ENCODE measurements at places on chromosomes 3 and 15.

DNA sequence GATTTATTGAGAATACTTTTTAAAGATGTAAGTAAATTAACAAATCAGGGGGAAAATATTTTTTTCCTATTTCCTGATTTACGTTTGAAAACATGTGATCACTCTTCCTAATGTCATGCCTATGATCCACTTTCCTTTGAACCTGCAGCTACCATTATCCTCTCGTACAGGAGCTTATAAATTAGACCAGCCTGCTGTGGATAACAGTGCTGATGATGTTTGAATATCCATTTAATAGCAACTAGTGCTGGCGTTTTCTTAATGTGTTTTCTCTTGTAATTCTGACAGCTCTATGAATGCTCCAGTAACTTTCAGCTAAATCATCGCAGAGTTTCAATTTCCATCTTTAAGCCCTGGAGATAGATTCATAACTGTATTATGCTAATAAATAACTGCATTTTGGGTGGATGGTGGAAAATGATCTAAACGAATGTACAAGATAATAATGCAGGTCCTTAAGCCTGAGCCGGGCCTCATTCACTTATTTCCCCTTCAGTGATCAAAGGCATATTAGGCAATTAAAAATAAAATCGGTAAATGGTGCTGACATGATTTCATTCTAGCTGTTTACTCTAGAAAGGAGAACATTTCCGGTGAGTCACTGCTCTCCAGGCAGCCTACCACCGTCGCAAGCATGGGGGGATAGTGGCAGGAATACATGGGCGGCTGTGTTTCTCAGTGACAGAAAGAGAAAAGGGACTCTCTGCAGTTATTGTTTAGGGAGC, 58.5 kb upstream of the SLC24A5 start:
- DNase-seq, result no peak

DNA sequence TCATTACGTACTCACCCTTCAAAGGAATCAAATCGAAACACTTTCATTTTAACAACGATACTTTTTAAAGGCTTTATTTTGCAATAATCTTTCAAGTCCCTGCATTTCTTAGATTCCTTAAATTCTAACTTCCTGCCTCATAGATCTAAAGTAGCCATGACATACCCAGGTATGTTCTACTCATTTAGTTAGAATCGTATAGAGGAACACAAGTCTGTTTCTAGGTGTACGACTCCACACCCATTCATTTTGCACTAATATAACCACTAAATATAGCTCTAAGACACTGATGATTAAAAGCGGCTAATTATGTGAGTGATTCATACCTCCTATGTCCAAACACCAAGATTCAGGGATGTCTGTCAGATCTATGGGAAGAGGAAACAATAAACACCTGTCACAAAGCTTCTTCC, 1.3 kb downstream of the ATP13A3 start:
- DNase-seq, result no peak

- DNase-seq, result no peak
These were observed 75.8 kb upstream of the MB21D2 start for GRCh38 chr3:192993411-192993810.

DNA sequence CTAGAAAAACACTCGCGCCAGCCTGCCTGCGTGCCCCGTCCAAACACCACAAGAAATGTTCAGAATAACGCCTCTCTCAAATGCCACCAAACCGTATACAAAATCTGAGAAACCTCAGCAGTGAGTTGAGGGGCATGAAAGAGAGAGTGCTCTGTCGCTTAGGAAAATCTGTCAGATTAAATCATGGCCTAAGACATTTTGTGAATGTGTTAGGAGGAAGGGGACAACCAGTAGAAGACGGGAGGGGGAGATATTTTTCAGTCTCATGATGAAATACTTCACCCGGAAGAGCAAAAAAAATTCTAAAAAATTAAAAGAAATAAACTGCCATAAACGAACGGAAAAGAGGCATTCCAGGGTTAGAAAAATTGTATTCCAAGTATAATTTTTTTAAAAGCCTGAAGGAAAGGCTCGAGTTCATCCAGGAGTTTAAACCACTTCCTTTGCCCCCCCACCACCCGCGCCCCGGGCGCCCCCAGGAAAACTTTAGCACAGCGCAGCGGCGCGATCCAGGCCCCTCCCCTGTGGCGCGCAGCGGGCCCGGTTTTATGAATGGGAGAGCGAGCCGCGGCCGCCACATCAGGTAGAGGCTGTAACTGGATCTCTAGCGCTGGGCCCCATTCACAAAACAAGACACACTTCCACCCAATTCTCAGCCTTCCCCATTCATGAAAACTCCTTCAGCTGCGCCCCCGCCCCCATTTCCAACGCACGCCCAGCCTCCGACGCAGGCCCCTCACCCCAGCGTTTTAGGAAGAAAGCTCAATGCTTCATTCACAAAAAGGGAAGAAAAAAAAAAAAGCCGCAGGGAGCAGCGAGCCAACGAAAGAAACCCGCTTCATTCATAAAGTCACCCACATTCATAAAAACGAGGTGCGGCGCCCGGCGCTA, 1.4 kb downstream of the ETV5 start:
- peak; percentile 29 for DNase-seq

GRCh38 chr3:160739079-160739478, 17.0 kb upstream of the PPM1L start:
- no peak for DNase-seq

DNA sequence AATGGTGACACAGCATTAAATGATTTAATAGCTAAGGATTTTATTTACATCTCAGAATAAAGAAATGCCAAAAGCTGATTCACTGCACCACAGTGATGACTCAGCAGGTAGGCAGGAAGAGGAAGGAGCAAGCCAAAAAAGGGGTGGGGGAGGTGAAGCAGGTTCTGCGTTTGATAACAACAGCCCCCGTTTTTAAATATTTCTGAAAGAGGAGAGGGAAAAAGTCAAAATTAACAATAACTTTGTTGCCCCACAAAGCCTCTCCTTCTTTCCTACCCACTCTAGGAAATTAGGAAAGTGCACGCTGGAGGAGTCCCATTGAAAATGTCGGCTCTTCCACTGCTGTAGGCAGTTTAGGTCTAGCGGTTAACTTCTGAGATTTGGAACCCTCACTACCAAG, 9.9 kb upstream of the CCDC54 start:
- no peak for DNase-seq

GRCh38 chr3:28612232-28612631, 263.6 kb upstream of the AZI2 start:
- DNase-seq, result no peak

DNA sequence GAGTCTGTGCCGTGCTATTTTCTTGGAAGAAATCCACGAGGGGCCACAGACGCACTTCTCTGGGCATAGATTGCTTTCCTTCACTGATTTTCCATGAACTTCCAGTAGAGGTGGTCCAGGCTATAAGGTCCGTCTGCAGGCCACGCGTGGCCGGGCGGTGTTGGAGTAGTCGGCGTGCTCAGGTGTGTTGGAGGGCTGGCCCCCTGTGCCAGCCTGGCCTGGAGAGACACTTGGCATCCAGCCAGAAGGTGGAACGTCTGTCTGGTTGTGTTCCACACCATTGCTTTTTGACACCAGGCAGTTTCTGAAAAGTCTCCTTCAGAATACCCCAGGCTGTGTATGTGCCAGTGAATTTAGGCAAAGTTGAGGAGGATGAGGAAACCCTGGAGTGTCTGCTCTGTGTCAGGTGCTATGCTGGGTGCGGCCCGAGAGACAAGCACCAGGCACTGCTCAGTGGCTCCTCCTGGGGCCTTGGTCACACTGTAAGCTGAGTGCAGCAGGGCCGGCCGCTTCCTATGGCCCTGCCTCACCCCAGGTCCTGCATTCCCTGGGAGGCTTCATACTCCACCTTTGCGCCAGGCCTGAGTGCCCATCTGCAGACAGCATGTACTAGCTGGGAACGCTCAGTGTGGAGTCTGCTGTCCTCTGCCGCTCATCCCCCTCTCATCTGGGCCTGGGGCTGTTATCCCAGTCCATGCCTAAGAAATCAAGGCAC, 52.1 kb upstream of the TAMM41 start:
- DNase-seq, result no peak

DNA sequence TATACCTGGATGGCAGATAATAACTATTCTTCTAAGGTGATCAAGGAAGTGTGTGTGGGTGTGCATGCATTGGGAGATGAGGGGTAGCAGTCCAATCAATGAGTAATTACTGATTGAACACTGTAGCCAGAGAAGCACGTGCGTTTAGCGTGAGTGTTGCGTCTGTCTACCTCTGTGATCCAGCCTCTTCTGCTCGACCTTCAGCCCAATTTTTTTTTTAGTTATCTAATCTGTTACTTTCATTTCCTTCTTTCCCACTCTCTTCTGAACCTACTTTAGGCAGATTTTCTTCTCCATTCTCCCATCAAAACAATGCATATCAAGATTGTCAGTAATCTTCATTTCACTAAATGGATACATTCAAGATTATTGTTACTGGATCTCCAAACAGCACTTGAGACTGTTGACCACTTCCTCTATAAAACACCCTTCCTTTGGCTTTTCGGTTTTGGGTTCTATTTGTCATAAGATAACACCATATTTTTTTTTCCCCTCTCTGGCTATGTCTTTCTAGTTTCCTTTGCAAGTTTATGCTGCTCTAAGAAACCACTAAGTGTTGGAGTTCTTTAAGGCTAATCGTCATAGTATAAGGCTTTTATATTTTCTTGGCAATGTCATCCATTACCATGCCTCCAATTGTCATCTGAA, 41.0 kb downstream of the MCTP2 start:
- no peak for DNase-seq

- DNase-seq, result no peak
These were observed 12.7 kb upstream of the KBTBD8 start for GRCh38 chr3:66985336-66985920.

DNA sequence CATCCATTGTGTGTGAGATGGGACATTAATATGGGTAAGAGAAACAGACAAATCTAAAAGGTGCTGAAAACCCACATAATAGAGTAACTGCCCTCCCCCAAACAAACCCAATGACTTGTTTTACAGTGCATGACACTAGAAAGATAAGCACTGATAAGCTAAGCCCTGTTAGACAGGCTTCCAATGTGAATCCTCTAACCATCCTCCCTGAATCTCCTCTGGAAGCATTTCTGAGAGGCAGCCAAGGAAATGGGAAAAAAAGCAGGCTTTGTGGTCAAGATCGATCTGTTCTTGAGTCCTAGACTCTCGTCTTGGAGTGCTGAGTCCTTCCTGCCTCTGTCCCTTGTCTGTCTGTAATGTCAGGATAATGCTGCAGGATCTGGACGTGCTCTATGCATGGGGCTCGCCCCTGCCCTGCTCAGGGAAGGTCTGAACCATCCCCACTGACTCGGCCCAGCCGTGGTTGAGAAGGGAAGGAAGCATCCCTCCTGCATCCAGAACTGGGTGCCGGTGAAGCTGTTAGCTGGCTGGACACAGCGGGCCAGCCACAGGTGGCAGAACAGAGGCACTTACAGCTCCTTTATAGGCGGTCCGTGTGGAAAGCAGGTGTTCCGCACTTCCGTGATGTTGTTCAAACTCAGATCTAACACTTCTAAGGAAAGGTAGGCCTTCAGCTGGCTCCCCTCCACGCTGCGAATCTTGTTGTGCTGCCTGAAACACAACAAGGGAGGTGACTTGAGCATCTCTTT, 84.1 kb downstream of the LRIG1 start:
- no peak for DNase-seq

DNA sequence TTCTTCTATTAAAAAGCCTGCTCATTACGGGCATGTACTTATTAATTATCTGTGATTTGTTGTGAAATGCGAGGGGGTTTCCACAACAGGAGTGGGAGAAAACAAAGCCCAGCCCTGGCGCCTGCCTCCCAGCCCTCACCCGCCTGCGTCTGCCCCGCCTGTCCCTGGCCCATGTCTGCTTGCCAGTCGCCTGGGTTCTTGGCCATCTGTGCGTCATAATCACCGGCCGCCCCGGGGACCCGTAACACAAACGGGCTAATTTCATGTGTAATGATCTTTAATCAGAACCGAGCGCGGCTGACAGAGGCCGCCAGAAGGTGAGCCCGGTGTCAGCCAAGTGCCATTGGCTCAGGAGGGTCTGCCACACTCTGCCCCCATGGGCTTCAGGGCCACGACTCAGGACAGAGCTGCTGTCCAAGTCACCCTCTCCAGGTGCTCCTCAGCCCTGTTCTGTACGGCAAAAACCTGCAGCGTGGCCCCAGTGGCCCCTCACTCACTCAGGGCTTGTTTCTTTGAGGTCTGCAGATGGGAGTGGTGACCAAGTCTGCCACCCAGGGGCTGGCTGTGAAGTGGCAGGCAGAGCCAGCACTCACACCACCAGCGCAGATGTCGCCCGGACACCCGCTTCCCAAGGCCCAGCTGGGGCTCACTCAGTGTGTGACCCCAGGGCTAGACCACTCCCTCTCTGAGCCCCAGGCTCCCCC, 28.8 kb upstream of the TMEM115 start:
- DNase-seq, result no peak

- no peak for DNase-seq
These were observed 222.0 kb downstream of the STT3B start for GRCh38 chr3:31754575-31755278.

GRCh38 chr3:104359546-104359945, 1007.2 kb upstream of the ALCAM start:
- no peak for DNase-seq

DNA sequence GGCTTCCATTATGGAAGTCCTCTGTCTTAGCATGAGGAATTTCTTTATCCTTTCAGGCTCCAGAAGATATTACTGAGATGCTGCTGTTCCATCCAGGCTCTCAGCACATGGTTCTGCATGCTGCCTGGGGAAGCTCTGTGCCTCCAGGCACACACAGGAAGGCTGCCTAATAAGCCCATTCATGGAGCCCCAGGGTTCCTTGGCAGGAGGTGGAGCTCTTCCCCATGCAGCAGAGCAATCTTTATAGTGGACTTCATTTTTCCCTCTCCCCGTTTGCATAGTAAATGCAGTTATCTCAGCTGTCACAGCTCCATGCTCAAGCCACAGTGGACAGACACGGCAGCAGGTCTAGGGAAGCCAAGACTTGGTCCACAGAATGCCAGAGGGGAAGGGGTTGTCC, 57.6 kb downstream of the BOC start:
- DNase-seq, result no peak

DNA sequence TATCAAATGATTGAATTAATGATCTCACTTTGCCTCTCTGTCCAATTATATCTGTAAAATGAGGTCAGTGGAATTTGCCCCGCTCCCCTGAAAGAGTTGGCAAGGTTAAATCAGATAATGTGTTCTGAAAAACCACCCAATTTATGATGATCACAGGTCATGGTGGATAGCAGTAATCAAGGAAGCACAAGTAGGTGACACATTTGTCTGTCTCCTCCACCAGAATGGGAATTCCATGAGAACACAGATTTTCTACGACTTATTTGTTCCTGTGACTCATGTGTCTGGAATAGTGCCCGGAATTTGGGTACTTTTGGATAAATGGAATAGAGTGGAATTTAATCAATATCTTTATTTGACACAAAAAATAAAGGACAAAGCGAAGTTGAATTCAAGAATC, 220.9 kb upstream of the SUCLG2 start:
- DNase-seq, result no peak

GRCh38 chr3:50264383-50264963, 4.5 kb upstream of the SEMA3B start:
- DNase-seq, result no peak

GRCh38 chr3:184713040-184713355, 1.1 kb upstream of the MAGEF1 start:
- DNase-seq, result no peak

Data from stimulated activated CD4-positive, alpha-beta T cell treated with anti-CD3 and anti-CD28 coated beads, Interleukin-15, amount 100 ng/mL, for 1 hour (primary cell).